Activated naive CD4-positive, alpha-beta T cell treated with Interleukin-2 at 50 U/mL for 16 hours (primary cell): ENCODE measurements at places on chromosomes 16 and 17.

- no peak for DNase-seq
Observed at GRCh38 chr17:67725807-67726206, 8.1 kb downstream of the NOL11 start.

GRCh38 chr17:61793565-61793964 lies 69.8 kb downstream of the BRIP1 start:
- DNase-seq = no peak

- no peak for DNase-seq
Observed at GRCh38 chr16:88503374-88503770, 50.3 kb downstream of the ZFPM1 start.

DNA sequence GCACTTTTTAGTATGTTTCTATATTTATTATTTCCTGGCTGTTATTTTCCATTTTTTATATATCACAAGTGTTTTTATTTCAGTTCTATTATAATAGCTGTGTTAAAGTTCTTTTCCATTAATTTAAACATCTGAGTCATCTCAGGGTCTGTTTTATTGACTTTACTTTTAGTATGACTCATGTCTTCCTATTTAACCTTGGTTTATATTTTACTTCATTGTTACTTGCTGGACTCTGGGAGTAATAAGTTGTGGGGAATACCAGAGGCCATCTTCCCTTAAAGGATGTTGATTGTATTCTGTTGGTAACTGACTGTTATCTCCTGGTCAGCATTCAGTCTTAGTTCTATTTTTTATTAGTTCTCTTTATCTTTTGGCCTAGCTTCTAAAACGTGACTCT lies 1508.2 kb downstream of the CDH11 start:
- no peak for DNase-seq

DNA sequence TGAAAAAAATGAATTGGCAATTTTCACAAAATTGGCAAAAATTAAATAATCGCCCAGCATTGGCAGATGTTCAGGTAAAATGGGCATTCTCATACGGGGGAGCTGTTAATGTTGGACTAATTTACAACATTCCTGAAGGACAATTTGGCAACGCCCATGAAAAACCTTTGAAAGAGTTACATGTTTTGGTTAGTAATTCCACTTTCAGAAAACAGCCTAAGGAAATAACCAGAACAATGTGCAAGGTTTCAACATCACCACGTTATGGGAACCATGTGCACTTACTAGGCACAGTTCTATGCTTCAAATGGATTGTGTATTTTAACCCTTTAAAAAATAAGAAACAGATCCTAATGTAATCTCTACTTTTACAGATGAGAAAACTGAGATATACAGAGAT lies 62.7 kb downstream of the CDYL2 start:
- DNase-seq = no peak

DNA sequence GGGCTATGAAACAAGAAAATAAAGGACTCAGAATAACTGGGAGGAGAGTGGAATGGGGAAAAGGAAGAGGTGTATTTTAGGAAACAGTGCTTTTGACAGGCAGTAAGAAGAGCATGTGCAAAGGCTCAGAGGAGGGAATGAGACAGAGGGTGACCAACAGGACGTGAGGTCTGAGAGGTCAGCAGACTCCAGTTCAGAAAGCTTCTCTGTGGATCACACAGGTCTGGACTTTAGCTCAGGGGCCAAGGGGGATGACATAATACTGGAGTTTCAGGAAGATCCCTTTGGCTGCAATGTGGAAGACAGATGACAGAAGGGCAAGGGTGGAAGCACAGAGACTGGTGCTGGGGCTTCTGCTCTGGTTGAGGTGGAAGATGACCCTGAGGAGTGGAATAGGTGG lies 489.9 kb upstream of the CDH5 start:
- DNase-seq = no peak
